ENCODE measurements at places on chromosomes 3 and 15.

DNA sequence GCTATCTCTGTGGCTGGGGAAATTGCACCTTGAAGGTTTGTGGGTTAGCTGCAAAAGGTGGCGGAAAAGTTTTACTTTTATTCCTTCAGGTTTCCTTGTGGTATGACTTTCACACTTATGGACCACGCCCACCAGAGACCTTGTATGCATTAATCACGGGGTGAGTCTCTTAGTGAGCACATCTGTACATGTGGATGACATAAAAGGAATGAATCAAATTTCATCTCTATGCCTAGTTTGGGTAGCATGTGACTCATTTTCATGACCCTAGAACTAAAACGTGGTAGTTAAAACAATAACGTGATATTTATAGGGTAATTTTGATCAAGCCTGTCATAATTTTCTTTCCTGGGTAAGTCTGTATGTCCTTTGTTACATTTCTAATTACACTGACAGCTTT is 141.7 kb downstream of the PDCD6IP start:
- no peak for DNase-seq

DNA sequence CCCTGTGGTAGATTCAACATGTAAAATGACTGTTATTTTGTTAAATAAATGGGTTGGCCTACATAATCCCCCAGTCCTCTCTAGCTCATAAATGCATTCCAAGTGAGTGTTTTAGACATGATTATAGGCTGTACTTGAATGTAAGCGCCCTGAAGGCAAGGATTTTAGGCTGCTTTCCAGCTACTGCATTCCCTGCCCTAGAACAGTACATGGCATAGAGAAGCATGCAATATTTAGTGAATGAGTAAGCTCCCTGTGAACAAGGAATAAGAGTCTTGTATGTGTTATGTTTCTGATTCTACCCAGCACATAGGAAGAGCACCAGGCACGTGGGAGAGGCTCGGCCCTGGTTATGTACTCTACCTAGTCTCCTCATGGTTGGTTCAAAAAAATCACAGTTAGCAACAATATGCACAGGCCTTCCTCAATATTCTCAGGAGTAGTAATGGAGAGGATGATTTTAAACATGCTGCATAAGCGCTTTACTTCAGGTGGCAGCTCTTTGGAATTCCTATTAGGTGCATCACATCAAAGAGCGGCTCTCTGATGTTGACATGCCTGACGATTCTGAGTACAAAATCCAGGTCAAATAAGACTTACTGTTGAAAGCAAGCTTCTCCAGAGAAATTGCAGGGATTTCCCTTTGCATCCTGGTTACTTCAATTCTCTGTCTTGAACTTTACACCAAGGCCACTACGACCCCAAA is 456.6 kb downstream of the MAGI1 start:
- DNase-seq = no peak

DNA sequence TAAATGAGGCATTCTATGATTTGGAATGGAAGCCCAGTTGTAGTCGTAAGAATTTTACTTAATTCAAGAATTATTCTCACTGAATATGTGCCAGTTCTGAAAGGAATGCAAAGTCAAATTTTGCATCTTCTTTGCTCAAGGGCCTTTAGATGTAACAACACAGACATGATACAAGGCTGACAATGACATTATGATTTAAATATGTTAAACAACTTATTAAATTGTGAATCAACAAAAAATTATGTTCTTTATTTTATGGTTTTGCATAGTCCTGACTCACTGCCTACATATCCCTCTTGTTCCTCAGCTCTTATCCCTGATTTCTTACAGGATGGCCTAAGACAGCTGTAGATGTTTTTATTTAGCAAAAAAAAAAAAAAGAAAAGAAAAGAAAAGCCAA is 170.9 kb upstream of the NR2E3 start:
- no peak for DNase-seq

- DNase-seq = peak; percentile 63
Observed at GRCh38 chr3:133384331-133385027, 15.4 kb upstream of the BFSP2 start.

GRCh38 chr3:177982034-177982433 is 554.2 kb upstream of the KCNMB2 start:
- no peak for DNase-seq
